Activated CD4-positive, alpha-beta T cell treated with anti-CD3 and anti-CD28 coated beads, Interleukin-2, amount 10 ng/mL, durations not matched to agents 7 days and 5 days (primary cell): ENCODE measurements at places on chromosomes 2 and 18. TPM values are rescaled to one million over a fixed set of nuclear protein-coding genes. Genes with fewer than 3 reads are reported as not detected.

The SPOPL gene
- 10.4 TPM for total RNA-seq

The NEU4 gene
- total RNA-seq: not detected

GRCh38 chr2:97935719-97936161 is 60.0 kb downstream of the TMEM131 start:
- DNase-seq: no peak

GRCh38 chr18:45173799-45174519 is 441.3 kb upstream of the SLC14A2 start:
- DNase-seq: no peak

DNA sequence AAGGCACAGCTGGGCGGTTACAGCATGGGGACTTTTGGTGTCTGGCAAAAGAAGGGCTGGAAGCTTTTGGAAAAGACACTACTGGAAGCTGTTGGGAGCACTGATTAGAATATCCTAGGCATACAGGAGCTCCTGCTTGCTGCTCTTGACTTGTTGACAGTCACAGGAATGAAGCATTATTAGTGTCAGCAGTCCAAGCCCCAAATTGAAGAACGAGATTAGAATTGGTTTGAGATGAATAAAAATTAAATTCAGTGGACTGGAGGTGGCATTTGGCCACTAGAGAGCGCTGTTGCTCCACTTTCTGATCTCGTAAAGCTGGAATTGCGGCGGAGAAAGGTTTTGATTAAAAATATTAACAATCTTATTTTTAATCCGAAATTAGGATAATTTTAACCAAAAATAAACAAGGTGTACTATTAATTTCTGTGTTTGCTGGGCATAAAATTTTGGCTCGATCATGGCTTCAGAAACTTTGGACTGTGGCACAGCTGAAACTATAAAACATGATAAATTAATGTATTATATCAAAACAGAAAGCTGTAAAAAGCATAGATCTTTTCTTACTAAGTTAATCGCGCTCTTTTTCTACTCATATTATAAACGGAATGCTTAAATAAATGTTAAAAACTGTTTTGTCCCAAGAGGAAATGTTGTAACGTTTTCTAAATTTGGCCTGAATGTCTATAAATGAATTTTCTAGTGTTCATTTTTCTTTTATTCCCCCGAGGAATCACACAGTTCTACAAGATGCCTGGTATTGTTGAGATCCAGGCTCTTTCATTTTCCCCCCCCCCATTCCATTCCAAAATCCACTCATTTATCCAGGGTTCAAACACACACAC is 2.4 kb upstream of the HOXD8 start:
- peak; percentile 70 for DNase-seq

The TPGS2 gene
- total RNA-seq: 158 TPM

- no peak for DNase-seq
These were observed at the start of gene C2orf74 for GRCh38 chr2:61161888-61162287. TSS of gene C2orf74 (plus strand) at chr2:61162188. CDS start at chr2:61162515, 327 bp downstream.

The C2orf66 gene
- 0.44 TPM for total RNA-seq

GRCh38 chr2:203591642-203592041 is 56.5 kb upstream of the RAPH1 start:
- no peak for DNase-seq

- no peak for DNase-seq
These were observed 184.8 kb upstream of the RND3 start for GRCh38 chr2:150672311-150672710.

The CRYGD gene
- total RNA-seq: not detected

The PLGLB2 gene
- 2.7 TPM for total RNA-seq

- no peak for DNase-seq
These were observed 245.2 kb upstream of the SPHKAP start for GRCh38 chr2:228426502-228427216.

GRCh38 chr2:19632403-19632991 is 269.3 kb downstream of the TTC32 start:
- DNase-seq: no peak

DNA sequence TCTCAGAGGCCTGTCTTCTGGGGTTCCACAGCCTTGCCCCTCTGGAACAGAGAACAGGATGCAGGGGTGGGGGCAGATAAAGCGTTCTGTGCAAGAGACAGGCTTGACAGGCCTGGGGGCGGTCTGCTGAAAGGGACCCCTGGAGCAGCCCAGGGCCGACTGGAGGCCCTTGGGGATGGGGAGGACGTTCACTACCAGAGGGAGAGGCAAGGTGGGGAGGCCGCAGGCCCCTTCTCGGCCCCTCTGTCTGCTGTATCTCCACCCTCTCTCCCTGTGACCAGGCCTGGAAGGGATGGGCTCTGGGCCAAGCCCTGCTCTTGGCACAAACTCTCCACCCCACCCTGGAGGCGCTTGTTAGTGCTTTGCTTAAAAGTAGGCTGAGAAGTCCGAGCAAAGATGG is 27.3 kb upstream of the INHBB start:
- no peak for DNase-seq

GRCh38 chr2:20578895-20579825 is 71.7 kb downstream of the HS1BP3 start:
- DNase-seq: no peak

The RAMP1 gene
- total RNA-seq: 4.9 TPM

GRCh38 chr2:216044883-216045486 is 31.6 kb upstream of the MREG start:
- no peak for DNase-seq

GRCh38 chr2:201699416-201699815 is 972 bp upstream of the MPP4 start:
- no peak for DNase-seq

DNA sequence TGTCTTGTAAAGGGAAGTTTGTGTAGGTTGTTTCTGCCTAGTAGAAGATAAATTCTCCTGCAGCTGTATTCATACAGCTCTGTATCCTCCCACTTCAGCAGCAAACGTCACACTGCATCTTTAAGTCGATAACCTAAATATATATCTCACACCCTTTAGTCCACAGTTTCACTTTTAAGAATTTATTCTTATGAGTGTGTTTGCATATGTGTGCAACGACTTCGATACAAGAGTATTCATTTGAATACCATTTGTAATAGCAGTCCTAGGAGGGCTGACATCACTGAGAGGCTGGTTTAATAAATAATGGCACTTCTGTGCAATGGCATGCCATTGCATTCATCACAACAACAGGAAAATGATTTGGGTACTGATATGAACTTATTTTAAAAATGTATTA is 63.8 kb upstream of the MSH6 start:
- DNase-seq: no peak

DNA sequence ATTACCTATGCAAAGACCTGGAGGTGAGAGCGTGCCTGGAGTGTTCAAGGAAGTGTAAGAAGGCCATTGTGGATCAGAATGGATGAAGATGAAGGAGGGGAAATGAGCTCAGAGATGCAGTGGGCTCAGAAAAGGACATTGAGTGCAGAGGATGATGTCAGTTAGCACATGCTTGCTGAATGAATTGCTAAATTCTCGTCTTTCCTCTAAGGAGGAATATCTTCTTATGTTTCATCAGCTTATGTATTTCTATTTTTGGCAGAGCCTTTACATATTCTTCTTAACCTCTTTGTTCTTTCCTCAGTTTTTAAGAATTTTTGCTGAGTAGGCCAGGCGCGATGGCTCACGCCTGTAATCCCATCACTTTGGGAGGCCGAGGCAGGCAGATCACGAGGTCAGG is 30.9 kb downstream of the FAM171B start:
- DNase-seq: no peak

- no peak for DNase-seq
These were observed 591.9 kb downstream of the TMEM182 start for GRCh38 chr2:103353774-103354173.

DNA sequence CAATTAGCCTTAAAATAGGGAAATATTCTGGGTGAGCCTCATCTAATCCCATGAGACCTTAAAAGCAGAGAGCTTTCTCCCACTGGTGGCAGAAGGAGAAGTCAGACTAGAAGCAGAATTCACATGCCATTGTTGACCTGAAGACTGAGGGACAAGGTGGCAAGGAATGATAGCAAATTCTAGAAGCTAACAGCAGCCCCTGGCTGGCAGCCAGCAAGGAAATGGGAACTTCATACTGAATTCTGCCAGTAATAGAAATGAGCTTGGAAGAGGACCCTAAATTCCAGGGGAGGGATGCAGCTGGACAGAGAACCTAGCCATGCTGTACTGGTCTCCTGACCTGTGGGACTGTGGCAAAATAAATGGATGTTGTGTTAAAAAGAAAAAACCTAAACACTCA is 19.5 kb downstream of the B3GNT7 start:
- DNase-seq: no peak

GRCh38 chr2:1004398-1004797 is 53.7 kb downstream of the SNTG2 start:
- DNase-seq: no peak

DNA sequence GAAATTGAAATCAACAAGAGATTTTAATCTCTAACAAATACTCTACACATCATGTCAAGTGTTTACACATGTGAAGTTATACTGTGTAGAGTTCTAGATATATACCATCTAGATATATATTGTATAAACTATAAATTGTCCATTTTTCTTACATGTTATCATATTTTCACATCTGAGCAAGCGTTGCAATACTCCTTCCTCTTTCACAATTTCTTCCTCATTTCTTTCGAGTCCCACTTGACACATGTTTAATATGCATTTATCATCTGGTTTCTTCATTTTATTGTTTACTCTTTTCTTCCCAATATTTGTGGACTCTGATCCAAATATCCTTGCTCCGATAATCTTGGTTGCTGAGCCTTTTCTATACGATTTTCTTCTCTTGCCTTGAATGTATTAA is 50.2 kb downstream of the UNC80 start:
- no peak for DNase-seq

The CDK15 gene
- not detected for total RNA-seq

- DNase-seq: no peak
These were observed 144.9 kb downstream of the AGAP1 start for GRCh38 chr2:235638541-235639427.

DNA sequence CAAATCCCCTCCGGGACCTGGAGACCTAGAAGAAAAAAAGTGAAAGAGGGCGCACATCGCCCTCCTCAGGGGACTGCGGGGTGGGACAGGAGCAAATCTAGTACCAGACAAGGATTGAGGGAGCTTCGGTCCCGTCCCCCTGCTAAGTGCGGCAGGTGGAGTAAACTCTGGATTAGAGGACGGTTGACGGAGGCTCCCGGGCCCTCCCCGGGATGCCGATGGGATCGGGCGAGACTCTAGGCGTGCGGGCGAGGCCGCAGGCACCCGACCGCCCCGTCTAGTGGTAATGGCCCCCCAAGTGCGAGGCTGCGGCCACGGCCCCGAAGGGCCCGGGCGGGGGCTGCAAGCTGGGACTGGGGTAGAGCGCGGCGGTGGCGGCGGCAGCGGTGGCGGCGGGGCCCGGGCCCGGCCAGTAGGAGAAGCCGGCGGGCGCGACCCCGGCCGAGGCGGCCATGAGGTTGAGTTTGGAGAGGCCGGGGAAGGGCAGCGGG is 3.5 kb downstream of the FEV start:
- no peak for DNase-seq

- no peak for DNase-seq
These were observed 75.3 kb upstream of the MGAT4A start for GRCh38 chr2:98806236-98806697.

DNA sequence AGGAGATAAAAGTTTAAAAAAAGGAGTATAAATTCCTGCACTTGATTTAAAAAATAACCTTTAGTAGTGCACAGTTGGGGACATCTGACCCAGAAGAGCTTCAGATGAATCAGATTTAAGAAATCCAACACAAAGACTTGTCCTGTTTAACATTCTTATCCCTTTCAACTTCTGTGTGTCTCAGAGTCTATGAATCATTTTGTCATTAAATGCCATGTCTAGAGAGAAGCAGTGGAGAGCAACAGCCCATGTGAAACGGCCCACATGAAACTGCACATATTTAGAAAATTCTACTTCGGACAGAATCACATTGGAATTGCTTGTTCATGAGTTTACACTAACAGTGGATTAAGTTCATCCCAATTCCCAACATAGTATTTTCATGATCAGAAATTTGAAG is 278.6 kb downstream of the SLC8A1 start:
- no peak for DNase-seq

DNA sequence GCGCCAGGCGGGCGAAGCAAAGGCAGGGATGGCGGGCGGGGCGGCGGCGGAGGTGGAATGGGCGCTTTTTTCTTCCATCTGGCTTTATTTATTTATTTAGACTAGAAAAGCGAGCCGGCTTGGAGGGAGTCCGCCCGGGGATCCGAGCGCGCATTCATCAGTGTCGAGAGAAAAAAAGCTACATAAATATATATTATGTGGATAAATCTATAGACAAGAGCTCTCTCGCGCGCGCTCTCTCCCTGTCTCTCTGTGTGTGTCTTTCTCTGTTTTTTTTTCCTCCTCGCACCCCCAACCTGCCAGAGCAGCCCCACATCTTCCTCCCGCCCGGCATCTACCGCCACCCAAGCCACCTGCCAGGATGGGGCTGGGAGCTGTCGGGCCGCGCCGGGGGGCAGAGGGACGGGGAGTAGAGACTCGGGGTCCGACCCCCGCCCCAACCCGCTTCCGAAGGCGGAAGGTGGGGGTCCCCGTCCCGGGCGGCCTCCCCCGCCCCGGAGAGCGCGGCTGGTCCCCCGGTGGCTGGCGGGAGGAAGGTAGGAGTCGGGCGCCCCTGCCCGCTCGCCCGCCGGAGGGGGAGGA is 972 bp upstream of the CELF4 start:
- no peak for DNase-seq

DNA sequence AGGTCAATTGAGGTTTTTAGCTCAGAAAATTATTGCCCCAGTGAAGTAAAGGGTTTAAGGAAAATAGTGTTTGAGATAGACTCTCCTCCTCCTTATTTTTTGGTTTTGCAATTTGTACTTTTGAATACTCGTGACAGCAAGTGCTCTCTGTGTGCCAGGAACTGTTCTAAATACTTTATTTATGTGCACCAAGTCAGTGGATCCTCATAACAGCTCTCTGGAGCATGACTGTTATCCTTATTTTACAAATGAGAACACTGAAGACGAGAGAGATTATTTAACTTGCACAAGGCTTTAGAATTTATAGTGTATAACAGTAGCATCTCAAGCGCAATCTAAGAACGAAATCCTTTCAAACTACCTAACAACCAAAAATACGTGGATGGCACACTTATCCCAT is 24.7 kb downstream of the BABAM2 start:
- no peak for DNase-seq

GRCh38 chr2:197266477-197266876 is 44.1 kb downstream of the ANKRD44 start:
- DNase-seq: peak; percentile 50

DNA sequence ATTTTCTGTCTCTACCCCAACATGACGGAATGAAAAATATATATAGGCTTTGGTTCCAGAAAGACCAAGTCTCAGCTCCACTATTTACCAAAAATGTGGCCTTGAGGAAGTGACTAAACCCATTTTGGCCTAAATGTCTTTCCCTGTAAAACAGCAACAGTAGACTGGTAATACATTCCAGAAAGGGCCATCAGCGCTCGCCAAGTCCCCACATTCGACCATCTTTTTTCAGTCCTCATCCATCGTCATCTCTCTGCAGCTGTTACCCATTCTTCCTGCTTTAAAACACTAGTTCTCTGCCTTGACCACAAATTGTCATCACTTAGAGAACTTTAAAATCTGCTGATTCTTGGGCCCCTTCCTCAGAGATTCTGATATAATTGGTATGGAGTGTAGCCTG is 183.8 kb upstream of the CTAGE1 start:
- DNase-seq: no peak
